Endodermal cell (in vitro differentiated cells): ENCODE measurements at places on chromosomes 6 and 20.

DNA sequence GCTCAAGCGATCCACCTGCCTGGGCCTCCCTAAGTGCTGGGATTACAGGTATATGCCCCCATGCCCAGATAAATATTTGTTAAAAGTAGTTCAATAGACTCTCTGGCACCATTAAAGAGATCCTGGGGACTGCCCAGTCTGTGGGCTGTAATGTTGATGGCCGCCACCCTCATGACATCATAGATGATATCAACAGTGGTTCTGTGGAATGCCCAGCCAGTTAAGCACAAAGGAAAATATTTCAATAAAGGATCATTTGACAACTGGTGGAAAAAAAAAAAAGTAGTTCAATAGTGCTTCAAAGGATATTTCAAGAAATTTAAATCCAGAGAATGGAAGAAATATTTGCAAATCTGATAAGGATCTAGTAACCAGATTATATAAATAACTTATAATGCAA, 1.5 kb upstream of the CRIP3 start:
- no peak overlapping the region for H3K27ac ChIP-seq
- no peaks in the 10 kb centered on the region for H3K36me3 ChIP-seq
- no peak overlapping the region for H3K4me3 ChIP-seq
- DNase-seq = no peak
- H3K27me3 ChIP-seq = peaks cover 13% of the 10 kb centered on the region

DNA sequence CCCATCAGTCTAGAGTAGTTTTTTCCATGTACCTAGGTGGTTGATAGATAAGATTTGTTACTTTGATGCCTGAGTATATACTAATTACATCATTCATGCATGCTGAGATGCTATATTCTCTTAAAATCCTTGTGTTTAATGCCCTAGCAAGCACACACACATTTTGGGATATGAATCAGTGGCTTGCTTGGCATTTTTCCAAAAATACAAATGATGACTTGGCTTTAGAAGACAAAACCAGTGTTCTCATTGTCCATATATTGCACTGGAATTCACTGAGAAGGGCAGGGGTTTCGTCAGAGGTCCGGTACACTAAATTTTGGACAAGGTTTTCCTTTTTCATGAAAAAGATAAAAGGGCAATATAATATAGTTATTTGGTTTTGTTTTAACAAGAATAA, 24.9 kb downstream of the GTPBP2 start:
- H3K36me3 ChIP-seq = peaks cover 58% of the 10 kb centered on the region
- no peak overlapping the region for H3K4me3 ChIP-seq
- H3K4me1 ChIP-seq = no peaks in the 10 kb centered on the region
- H3K27ac ChIP-seq = no peak overlapping the region
- DNase-seq = no peak

- no peak overlapping the region for H3K4me3 ChIP-seq
- DNase-seq = no peak
Measured at GRCh38 chr6:140230282-140230681, 855.8 kb upstream of the CITED2 start.

DNA sequence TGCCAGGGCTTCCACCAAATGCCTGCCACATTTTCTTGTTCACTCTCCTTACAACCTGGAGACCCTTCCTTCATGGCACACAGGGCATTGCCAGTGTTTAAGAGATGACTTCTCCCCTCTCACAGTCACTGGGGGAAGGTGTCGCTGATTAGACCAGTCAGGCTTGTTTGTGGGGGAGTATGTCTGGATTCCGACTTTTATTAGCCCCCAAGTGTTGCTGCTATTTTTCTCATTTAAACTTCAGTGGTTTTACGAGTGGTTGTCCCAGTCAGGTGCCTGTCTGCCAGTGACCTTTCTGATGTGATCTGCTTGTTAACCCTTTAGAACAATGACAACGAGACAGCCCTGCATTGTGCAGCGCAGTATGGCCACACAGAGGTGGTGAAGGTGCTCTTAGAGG, 92.3 kb downstream of the ANKS1A start:
- peaks cover 43% of the 10 kb centered on the region for H3K36me3 ChIP-seq
- no peaks in the 10 kb centered on the region for H3K27me3 ChIP-seq
- DNase-seq = no peak
- H3K4me1 ChIP-seq = no peaks in the 10 kb centered on the region
- no peak overlapping the region for H3K27ac ChIP-seq
- H3K4me3 ChIP-seq = no peak overlapping the region

- DNase-seq = no peak
- peak overlapping the region; percentile 26 for H3K27ac ChIP-seq
- H3K27me3 ChIP-seq = no peaks in the 10 kb centered on the region
Measured at GRCh38 chr6:127482325-127482724, 23.1 kb upstream of the KIAA0408 start.

DNA sequence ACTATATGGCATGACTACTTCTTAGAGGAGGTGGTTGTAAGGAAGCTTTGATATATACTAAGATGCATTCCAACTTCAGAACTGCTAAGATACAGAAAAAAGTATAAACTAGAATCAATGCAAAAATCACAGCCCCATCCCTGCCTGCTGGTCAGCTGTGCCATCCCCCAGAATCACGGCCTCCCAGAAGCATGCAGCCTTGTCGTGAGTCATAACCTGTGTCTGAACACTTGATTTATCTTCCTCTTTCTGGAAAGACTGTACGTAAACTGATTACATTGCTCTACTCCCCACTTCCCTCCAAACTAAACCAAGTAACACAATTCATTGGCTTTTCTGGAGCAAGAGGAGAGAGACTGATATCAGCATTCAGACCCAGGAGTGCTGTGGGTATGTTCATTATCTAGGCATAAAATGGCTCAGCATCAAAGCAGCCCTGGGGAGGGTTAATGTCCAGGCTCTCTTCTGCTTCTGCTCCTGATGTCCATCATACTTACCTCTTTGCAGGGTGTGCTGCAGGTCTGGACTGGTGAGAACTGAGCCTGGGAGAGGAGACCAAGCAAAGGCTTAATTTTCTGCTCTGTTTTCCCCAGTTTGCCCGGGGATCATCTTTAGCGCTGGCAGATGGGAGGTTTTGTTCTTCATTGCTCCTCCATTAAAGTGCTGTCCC, 18.4 kb downstream of the SCP2D1 start:
- H3K36me3 ChIP-seq = no peaks in the 10 kb centered on the region
- no peak for DNase-seq
- peaks cover 6% of the 10 kb centered on the region for H3K27me3 ChIP-seq
- no peak overlapping the region for H3K4me3 ChIP-seq
- peak overlapping the region; percentile 16 for H3K27ac ChIP-seq

DNA sequence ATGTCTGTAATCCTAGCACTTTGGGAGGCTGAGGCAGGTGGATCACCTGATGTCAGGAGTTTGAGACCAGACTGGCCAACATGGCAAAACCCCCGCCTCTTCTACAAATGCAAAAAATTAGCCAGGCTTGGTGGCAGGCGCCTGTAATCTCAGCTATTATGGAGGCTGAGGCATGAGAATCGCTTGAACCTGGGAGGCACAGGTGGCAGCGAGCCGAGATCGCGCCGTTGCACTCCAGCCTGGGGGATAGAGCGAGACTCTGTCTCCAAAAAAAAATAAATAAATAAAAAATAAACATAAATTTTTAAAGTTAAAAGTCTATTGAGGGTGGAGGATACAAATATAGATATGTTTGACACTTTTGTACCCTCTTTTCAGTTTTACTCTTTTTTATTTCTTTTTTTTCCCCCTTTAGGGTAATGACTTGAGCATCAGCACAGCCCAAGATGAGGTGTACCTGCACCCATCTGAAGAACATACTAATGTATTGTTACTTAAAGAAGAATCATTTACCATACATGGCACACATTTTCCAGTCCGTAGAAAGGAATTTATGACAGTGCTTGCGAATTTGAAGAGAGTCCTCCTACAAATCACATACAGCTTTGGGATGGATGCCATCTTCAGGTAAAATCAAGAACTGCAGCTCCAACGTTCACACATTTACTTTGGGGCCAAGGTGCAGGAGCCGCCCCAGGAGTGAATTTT, 368.9 kb downstream of the LAMA2 start:
- H3K4me1 ChIP-seq = no peaks in the 10 kb centered on the region
- H3K27ac ChIP-seq = no peak overlapping the region
- H3K27me3 ChIP-seq = no peaks in the 10 kb centered on the region
- H3K36me3 ChIP-seq = no peaks in the 10 kb centered on the region

DNA sequence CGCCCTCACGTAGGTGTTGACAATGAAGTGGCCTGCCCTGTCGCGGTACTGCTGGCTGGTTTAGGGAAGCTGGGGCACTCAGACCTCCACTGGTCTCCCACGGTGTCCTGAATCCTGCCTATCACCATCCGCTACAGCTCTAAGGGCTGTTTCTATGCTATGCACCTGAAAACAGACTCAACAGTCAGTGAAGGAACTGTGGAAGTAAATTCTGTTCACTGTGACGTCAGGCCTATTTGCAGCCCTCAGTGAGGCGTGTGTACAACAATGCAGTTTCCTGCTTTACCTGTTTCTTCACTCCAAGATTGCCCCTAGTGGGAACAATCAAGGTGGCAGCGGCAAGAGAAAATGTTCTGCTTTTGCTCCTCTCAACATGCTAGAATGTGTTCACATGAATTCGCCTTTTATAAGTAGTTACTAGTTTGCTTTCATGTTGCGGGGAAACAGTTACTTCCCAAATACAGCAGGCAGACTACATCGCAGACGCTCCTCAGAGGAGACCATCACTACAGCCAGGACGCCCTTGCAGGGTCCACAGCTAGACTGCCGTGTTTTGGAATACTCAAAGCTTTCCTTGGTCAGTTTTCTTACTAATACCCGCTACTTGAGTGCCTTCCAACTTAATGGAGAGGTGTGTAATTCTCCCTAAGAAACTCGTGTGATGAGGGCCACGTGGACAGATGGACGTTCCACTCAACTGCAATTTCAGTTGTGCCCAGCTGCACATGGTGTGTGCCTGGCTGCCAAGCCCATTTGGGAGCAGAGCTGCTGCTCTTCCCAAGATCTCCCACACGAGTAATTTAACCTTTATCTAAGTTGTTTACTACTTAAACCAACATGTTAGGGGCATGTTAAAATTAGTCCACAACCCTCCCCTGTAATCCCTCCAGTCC, 25.4 kb downstream of the DIDO1 start:
- H3K4me3 ChIP-seq = no peak overlapping the region
- H3K27me3 ChIP-seq = no peaks in the 10 kb centered on the region
- DNase-seq = peak; percentile 77
- H3K27ac ChIP-seq = peak overlapping the region; percentile 20
